Cardiac fibroblast (primary cell): ENCODE measurements at places on chromosomes 1 and 21.
A peak's percentile ranks its signal among the peaks of the same experiment; 100 is the strongest.

GRCh38 chr1:31696242-31696641, 7.6 kb downstream of the COL16A1 start:
- no peak for DNase-seq

GRCh38 chr1:98662356-98662670, 792 bp downstream of the SNX7 start:
- DNase-seq: peak; percentile 59

DNA sequence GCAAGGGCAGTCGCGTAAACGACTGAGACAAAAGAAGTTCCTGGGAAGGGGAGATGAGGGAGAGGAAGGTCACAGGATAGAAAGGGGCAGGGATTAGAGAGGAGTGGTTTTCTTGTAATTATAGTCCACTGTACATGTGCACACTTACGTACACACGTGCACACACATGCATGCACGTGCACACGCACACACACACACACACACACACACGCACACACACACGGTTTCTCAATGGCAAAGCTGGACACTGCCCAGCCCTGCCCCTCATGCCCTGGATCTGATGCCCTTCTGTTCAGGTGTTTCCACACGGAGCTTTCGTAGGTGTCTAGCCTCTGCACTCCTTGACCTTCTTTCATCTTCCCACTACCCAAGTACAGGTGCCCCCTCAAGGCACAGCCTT, 3.9 kb downstream of the OR2B11 start:
- DNase-seq: no peak

- peak; percentile 96 for DNase-seq
Measured at GRCh38 chr1:1307923-1308755, at the start of the genes ACAP3 and PUSL1. Gene ACAP3, minus strand, starts transcription at chr1:1307930. Its CDS starts 115 bp downstream, at chr1:1307815. Gene PUSL1, plus strand, starts transcription at chr1:1308597. Its CDS starts 47 bp downstream, at chr1:1308644.

GRCh38 chr1:153429266-153430165, 13.2 kb downstream of the S100A7A start:
- DNase-seq: no peak

GRCh38 chr1:153827168-153827964, 52.2 kb downstream of the SLC27A3 start:
- DNase-seq: no peak

DNA sequence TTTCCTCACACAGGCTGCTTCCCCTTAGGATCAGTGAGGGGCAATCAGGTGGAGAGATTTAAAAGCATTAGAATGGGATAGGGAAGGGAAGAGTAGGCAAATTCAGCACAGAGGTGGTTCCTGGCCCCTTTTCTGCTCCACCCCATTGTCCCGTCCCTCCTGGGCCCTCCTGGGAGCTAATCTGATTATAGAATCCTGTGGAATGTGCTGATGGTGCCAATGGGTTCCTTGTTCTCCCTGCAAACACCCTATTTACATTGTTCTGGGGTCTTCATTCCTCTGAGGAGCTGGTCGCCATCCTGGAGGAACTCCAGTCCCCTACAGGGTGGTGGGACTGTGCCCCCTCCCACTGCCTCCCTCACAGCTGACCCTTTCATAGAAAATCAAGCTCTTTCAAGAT, 34.4 kb upstream of the LRP8 start:
- DNase-seq: no peak

DNA sequence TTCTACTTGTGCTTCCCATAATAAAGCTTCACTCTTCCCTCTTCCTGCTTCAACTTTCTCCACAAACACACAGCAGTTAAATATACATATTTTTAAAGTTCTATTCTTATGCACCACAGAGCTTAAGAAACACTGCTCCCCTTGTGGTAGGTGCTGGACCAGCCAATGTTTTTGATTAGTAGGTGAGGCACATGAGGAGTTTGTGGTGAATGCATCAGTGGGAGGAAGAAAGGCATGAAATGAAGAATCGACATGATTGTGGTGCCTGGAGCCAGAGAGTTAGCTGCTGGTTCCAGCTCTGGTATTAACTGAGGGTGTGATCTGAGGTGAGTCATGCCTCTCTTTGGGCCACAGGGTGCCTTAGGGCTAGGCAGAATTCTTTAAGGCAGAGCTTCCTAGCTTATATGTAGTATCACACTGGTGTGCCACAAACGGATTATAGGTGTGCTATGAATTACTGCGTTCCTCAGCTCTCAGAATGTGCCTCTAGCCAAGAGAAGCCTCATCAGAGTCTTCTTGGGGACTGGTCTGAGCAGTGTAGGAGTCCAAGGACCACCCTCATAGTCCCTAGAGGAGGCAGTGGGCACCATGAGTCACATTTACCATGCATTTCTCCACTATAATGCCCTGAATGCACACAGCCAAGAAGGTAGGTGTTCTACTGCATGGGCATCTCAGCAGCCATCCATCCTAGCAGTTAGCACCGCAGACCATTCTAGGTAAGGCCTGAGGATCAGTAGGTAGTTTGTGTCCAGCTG, 97.4 kb upstream of the SGIP1 start:
- DNase-seq: peak; percentile 71

DNA sequence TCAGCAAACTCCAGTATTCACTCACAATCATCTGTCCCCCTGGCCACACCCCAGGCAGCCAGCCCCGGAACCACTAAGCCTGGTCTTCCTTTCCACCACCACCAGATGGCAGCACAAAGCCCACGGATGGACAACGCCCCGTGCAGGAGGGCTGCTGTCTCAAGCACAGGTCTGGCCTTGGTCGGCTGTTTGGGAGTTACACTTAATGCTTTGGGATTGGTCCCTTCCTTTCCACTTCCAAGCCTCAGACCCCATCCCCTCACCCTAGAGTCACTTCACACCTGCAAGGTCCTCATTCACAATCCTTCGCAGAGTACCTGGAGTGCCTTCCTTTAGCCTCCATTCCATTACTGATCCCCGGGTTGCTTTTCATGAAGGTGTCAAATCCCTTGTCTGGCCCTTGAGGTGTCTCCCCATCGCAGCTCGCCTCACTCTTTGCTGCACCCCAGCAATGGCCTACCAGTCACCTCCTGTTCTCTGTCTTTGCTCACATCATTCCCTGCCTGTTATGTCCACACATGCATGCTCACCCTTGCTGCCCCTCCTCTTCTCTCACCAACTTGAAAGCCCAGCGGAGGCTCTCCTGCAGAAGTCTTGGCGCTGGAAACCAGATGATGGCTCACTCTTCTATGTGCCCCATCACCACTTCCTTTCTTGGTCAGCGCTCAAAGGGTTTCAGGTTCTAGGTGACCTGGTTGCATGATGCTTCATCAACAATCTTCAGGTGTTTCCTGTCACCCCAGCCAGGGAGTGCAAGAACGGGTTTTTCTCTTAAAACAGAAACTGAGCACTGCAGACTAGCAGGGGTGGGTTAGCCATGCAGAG, 24.9 kb upstream of the KCNA2 start:
- DNase-seq: peak; percentile 64

GRCh38 chr1:10969267-10969970, 43.0 kb upstream of the TARDBP start:
- no peak for DNase-seq

DNA sequence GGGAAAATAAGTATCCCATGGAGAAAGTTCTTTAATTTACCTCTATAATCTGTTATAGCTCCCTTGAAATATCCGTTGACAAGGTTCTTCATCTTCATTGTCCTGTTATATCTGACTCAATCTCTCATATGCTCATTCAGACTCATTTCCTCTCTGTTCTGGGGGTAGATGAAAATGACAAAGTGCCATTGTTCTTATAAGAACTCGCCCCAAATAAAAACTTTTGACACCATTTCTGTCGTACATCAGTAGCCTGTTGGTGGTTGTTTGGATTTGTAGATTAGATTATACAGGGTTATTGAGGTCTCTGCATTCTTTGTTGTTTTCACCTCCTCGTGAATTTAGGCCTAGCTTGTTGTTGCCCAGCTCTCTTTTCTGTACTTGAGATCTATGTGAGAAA, 55.2 kb upstream of the IPO9 start:
- no peak for DNase-seq

- peak; percentile 92 for DNase-seq
Measured at GRCh38 chr1:8439015-8439702, 121.2 kb downstream of the SLC45A1 start.

DNA sequence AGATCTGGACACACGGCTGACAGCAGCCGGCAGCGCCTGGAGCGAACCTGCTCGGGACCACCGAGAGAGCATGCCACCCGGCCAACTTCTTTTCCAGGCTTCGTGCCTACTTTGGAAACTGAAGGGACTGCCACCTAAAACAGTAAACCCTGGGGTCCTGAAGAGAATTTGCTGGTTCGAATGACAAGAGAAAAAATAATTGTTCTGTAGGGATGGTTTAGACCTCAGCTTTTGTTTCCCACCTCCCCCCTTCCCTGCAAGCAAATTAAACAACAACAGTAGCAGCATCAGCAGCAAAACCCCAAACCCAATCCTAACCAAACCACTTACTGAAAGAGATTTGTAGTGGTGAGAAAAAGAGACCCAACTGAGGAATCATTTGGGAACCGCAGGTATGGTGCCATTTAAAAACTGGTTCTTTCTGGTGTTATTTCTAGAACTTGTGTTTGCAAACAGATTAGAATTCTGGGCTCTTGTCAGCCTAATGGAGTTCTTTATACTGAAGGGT, 105.6 kb downstream of the LEPR start:
- DNase-seq: no peak

- DNase-seq: no peak
Measured at GRCh38 chr1:218613105-218613504, 268.0 kb downstream of the TGFB2 start.

DNA sequence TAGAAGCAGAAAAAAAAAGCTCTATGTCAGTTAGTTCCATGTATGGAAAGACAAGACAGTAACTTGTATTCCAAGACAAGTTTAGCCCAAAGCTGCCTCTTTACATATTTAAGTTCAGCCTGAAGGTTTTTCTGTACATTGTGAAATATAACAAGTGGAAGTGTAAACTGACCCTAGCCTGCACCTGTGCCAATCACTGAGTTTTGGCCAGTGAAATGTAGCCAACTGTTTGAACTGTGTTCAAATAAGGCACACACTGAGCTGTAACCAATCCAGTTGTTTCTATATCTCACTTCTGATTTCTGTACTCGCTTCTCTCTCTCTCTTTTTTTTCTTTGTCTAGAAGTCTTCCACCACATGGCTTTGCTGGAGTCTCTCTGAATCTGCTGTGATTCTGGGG, 1227.1 kb downstream of the NCAM2 start:
- no peak for DNase-seq

DNA sequence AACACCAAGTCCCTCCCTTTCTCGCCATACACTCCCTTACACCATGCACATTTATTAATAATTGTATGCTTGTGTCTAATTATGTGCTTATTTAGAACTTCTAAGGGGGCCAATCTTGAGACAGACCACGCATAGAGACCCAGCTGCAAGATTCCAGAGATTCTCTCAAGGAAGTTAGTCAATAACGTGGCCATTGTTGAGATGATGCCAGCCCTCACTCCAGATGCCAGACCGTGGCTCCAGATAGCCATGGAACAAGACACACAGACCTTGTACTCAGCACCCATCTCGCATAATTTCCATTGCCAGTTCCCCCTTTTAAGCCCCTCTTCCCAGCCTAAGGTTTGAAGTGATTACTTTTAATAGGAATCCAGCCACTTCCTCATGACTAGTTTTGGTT, 62.4 kb downstream of the DIRAS3 start:
- peak; percentile 27 for DNase-seq

DNA sequence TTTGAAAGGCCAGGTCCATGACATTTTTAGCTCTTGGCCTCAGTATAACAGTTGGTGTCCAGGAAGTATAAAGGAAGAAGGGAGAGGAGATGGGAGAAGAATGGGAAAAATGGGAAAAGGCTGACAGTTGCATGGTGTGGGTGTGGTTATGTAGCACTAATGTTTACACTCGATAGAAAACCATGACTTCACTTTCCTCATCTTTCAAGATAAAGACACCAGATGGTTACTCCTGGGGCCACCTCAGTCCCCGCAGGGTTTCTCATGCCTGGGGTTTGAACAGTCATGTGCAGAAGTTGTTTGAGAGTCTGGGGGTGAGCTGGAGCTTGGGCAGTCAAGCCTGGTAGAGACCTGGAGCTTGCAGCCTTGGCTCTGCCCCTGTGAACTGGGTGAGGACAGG, 7.9 kb downstream of the PGBD2 start:
- DNase-seq: no peak

DNA sequence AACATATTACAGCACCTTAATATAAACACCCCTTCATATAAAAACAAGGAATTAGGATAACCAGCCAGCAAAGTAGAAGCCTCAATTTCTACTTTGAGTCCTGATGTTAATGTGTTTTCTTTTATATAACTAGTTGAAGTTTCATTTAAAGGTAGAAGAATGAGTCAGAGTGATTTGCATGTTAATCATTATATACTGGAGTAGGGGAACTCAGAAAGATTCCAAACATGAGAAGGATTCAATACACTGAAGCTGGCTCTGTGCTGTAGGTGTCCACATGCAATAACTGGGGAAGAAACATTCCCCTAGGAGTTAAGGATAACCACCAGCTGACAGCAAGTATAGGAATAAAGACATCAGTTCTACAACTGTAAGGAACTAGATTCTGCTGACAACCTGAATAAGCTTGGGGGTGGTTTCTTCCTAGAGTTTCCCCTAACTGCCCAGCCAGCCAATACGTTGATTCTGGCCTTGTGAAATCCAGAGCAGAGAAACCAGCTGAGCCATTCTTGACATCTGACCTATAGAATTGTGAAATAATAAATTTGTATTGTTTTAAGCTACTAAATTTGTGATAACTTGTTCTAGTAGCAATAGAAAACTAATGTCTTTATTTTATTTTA, 33.4 kb upstream of the RNPC3 start:
- DNase-seq: peak; percentile 61

- DNase-seq: no peak
Measured at GRCh38 chr1:201405484-201405831, 6.3 kb upstream of the LAD1 start.

DNA sequence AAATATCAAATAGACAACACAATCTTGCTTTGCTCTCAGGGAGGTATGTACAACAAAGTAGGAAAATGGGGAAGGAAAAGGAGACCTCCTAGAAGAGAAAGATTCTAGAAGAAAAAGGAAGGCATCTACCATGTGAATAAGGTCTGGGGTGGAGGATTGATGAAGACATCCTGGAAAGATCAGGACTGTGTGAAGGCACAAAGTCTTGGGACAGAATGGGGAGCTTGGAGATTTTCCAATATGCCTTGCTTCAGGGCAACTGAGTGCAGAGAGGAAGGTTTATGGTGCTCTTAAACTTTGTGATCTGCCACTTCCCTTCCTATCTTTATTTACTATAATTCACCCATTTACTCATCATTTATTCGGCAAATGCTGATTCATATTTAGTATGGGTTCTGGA, 352.0 kb downstream of the PLPP3 start:
- DNase-seq: no peak

- peak; percentile 68 for DNase-seq
Measured at GRCh38 chr21:39319251-39319756, 5.9 kb upstream of the BRWD1 start.

DNA sequence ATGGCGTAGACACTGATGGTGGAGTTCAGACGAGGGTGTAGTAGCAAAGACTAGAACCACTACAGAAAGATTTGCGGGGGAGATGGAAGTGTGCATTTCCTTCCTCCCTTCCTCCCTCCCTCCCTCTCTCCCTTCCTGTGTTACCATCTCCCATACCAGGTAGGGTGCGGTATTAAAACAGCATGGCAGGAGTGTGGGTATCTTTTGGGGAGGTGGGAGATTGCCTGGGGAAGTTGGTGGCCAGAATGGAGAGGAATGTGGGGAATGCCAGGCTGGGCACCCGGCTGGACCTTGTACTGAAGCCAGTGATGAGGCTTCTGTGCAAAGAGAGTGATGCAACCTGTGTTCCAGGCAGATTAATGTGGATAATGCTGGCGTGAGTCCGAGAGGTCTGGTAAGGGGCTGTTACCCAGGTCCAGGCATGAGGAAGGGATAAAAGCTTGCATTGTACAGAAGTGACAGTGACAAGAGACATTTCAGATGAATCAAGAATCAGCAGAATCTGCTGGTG, 30.3 kb upstream of the PPP2R5A start:
- DNase-seq: no peak
